ENCODE measurements at places on chromosomes 5 and 9. TPM values are rescaled to one million over a fixed set of nuclear protein-coding genes. Genes with fewer than 3 reads are reported as not detected.

Gene C9orf50
- not detected for total RNA-seq

Gene BTNL9
- 2.9 TPM for total RNA-seq

Gene RNF183
- total RNA-seq = not detected

Gene ADGRD2
- not detected for total RNA-seq

Gene FOXI1
- total RNA-seq = not detected

Gene THBS4
- total RNA-seq = 2.0 TPM

Gene ESM1
- total RNA-seq = not detected

Gene PKD2L2
- not detected for total RNA-seq

Gene IFNA21
- not detected for total RNA-seq

Gene SMARCA2
- total RNA-seq = 227 TPM

Gene NKD2
- total RNA-seq = 2.9 TPM

Gene CSF2
- not detected for total RNA-seq

Gene DND1
- total RNA-seq = 0.82 TPM

Gene FOXD4
- total RNA-seq = 1.2 TPM

Gene GRM6
- under 0.01 TPM for total RNA-seq

Gene FOXD4L4
- 0.41 TPM for total RNA-seq

Gene SOHLH1
- not detected for total RNA-seq

Gene SHOC1
- total RNA-seq = not detected

Gene GRXCR2
- not detected for total RNA-seq

Gene FGF1
- 2.9 TPM for total RNA-seq

Gene GTF3C4
- total RNA-seq = 18.3 TPM

Gene C5
- total RNA-seq = 7.7 TPM

Gene DMRTA1
- total RNA-seq = 0.41 TPM

Gene PRRX2
- total RNA-seq = not detected

Gene NUTM2F
- total RNA-seq = not detected

Gene STPG3
- not detected for total RNA-seq

Gene ATP10B
- 2.4 TPM for total RNA-seq

Gene SEC61B
- total RNA-seq = 40.4 TPM

Gene ANGPTL2
- 2.0 TPM for total RNA-seq

Gene KCNIP1
- total RNA-seq = 15.5 TPM
